CD4-positive, alpha-beta T cell treated with Interleukin-2 at 100 ng/mL for 4 hours (primary cell): ENCODE measurements at places on chromosomes 12 and 14.

DNA sequence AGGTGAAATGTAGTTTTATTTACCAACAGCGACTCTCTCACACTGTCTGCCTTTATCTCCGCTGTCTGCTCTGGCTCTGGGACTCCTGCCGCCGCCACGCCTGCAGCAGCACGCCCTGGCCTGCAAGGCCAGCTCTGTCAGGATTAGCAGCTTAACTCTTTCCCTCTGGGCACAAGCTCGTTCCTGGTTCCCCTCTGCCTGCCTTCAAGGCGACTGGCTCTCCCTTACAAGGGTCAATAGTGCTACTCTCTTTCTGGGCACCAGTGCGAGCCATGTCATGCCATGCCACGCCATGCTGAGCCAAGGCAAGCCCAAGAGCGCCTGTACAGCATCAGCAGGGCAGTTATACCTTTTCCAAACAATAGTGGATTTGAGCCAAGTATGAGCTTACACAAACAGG is 3.6 kb upstream of the CLEC2B start:
- DNase-seq: no peak

DNA sequence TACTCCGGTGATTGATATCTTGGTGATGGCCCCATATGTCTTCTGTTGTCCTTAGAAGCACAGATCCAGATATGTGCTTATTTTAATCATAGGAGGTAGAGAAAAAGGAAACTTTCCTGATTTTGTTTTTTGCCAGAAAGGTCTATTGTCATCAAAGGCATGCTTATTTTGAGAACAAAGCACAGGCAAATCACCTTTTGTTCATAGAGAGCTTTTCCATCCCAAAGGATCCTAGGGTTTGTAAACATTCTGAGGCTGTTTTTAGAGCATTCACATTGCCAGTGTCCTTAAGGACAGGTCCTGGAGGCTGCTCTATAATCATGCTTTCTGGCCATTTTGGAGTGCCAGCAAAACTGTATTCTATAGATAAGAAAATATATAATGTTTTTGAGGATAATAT is 148.5 kb upstream of the SEL1L start:
- no peak for DNase-seq

DNA sequence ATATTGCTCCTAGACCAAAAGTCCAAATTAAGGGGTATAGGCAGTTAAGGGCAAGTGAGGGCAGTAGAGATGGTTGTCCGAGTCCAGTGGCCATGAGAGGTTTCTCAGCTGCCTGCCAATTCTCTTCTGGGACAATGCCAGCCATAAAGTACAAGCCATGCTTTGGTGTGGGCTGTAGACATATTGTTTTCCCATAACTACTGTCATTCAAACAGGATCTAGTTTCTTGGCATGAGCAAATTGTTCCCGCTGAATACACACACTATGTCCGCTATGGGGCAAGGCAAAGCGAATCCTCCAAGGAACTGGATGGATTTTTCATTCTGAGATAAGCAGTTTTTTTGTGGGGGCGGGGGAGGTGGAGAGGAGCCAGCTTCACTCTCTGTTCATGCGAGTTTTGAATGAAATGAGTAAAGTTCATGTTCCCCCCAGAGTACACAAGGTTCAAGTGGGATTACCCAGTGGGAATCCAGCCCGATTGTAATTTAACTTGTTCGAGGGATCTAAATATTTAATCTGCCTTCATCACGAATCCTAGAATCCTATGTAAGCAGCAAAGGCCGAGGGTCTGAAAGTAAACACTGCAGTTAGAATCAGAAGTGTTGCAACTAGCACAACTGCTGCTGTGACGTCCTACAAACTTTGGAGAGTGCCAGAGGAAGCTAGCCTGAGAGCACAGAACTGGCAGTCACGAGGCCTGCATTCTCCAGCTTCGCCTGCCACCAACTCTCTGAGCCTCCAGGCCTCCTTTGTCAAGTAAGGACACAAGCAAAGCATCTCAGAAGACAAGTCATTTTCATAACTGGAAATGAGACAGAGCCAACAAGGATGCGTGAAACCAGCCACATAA is 137.0 kb downstream of the CRADD start:
- no peak for DNase-seq

GRCh38 chr12:45270951-45271350 is 55.1 kb downstream of the ANO6 start:
- no peak for DNase-seq

GRCh38 chr14:31320216-31320615 is 100.1 kb downstream of the HEATR5A start:
- DNase-seq: no peak
